ENCODE measurements at places on chromosomes 3 and 15.

DNA sequence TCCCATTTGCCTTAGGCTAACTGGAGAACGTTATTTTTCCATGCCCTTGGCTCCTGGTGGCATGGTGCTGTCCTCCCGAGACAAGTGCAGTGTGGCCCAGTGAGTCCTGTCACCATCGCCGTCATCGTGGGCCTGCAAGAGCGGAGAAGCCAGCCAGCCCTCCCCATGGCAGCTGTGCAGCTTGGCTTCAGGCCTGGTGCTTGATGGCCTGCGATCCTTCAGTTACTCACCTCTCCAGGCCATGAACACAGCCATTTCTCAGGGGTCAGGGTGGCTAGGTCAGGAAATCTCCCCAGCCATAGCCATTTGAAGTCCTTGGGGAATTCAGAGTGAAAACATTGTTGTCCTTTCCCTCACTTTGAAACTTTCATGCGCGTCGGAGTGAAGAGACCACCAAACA is 189.0 kb upstream of the RGMA start:
- no peak for DNase-seq

DNA sequence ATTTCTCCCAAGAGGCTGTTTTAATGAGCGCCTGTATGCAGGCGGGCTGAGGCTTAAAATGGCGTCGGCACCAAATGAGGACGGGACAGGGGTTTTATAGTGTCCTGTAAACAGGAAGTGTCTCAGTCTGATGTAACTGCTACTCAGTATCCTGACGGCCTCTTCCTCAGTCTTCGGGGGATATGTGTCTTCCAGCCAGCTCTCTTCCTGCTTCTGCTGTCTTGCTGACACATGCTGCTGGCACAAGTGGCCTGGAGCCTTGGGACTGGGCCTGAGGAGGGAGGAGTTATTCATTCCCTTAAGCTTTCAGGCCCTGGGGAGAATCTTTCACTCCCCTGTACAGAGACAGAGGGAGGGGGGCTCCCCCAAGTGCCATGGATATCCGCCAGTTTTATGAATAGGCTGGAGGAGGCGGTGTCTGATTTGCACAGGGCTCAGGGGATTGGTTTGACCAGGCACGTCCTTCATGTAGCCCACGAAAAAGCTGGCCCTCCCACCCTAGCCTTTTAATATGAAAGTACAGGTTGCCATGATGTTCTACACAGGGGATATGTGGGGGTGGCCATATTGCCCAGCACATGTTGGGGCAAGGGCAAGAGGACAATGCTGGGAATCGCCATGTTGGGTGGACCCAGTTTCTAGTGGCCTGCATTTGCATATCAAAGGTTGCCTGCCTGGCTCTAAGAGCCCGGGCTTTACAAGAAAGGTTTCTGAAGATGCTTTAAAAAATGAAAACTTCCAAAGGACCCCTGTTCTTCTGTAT is 19.9 kb downstream of the NDUFB4 start:
- no peak for DNase-seq

DNA sequence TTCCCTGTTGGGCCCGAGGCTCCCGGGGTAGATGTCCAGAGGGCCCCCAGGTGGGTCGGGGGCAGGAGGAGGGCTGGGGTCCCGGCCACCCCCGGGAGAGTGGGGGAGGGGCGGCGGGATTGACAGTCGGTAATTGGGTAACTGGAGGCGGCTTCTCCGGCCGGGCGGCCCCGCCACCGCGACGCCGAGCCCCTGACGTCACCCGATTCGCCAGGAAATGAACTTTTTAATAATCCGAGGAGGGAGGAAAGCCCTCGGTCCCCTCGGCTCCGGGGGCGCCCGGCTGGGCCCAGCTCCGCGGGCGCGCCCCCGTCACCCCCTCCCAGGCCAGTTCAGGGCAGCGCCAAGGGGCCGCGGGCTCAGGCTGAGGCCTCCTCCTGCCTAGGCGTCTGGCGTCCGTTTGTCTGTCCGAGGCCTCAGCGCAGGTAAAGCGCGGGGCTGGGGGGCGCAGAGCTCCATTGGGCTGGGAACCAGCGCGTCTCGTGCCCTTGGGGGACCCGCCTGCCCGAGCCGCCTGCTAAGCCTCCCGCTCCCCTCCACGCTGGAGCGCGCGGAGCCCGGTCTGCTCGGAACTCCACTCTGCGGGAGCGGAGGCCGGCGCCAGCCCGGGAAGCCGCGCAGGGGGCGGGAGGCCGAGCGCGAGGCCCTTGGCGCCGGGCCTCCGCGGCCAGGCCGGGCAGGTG is 3.9 kb downstream of the GATA2 start:
- no peak for DNase-seq

DNA sequence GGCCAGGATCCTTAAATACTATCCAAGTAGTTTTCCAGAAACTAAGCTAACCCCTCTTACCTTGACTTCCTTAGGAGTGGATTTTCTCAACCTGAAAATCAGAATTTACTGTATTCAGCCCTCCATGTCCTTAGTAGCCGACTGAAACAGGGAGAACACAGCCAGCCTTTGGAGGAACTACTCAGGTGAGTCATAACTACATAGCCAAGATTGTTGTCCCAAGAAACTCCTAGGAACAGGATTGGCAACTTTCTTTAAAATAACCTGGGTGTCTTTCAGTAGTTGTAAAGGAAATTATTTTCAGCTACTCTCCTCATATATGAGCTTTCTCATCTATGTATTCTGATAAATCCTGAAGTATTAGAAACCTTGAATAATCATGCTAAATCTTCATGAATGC is 22.3 kb downstream of the FANCD2OS start:
- DNase-seq, result no peak

DNA sequence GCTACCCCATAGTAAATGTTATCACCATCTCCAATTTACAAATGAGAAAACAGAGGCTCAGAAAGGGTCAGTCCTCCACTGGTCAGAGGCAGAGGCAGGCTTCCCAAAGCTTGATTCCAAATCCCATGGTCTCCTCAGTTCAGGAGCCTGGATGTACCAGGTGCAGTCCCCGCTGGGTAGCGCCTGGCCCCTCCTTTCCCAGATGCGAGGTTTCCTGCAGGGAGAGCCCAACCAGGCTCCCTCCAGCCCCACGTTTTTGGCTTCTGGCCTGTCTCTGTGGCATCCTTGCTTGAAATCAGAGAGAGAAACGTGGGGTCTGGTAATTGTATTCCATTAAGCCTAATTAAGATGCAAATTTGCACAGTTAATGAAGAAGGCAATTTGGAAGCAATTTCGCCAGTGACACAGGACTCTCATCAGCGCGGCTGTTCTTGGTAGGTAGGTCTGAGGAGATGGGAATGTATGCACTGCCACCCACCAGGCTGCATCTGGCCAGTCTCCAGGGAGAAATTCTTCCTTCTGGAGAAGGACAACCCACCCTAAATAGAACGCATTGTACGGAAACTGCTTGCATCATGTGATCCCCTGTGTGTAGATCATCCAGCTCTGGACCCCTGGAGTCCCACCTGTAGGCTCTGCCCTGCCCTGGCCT is 50.5 kb downstream of the HRH1 start:
- DNase-seq, result no peak

- no peak for DNase-seq
Measured at GRCh38 chr3:189909573-189909972, 211.1 kb downstream of the P3H2 start.

Measured in GM12892 (cell line).